ENCODE measurements at places on chromosomes 2 and 18.

DNA sequence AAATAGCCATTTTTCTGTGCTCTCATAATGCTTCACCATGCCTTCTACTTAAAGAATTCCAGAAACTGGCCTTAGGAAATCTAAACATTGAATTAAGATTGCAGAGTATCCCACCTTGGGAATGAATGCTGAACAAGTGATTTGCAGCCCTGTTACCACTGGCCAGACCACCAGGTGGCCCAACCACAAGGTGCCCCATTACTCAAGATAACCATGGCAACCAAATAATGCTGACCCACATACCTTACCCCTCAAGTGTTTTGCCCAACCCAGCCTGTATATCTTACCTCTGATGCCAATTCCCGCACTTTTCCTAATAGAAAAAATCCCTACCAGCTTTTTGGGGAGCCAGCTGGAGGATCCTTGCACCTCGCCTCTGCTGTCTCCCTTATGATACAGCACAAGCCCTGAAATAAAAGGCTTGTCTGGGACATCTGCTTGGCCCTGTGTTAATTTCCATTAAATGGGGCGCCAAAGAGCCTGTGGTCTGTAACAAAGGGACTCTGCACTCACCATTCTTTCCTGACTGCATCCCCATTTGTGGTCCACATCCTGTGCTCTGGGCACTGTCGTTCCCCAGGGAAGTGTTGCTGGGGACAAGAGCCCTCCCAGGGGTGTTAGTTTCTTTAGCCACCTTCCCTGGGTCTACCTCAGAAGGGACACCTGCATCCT, 17.3 kb upstream of the KCNF1 start:
- no peak for DNase-seq

DNA sequence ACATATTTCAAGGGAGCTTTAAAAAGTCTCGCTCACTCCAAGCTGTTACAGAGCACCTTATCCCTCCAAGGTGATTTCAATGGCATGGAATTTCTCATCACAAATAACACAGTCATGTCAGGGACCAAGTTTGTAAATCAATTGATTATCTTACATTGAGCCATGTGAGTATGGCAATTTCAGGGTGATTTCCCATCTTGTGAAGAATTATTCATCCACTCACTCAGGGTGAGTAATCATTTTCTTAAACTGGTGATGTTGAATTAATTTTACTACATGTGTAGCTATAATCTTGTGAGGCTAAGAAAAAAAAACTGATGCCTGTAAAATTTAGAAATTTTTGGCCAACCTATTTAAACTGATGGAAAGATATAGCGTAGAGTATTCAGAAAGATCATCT, 3.3 kb upstream of the ABCA12 start:
- DNase-seq = no peak

- DNase-seq = peak; percentile 96
Observed at GRCh38 chr2:1854729-1855547, 110.6 kb upstream of the PXDN start.

GRCh38 chr2:109427661-109428091, 186.1 kb downstream of the SEPTIN10 start:
- no peak for DNase-seq

DNA sequence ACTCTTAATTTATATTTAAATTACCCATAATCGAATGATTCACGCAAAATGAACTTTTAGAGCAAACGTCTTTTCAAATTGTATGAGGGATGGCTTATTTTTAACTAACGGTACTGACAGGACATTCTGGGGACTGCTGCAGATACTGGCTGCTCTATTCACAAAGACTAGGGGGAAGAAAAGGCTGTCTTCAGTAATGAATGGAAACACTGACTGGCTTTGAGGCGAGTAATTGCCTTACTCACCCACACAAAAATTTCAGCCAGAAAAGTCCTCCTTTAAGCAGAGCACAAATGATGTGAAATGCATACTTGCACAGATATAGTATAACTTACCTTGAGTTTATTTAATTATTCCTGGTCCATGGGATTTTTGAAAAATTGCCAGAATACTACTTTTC, 852.6 kb downstream of the DPP10 start:
- no peak for DNase-seq

DNA sequence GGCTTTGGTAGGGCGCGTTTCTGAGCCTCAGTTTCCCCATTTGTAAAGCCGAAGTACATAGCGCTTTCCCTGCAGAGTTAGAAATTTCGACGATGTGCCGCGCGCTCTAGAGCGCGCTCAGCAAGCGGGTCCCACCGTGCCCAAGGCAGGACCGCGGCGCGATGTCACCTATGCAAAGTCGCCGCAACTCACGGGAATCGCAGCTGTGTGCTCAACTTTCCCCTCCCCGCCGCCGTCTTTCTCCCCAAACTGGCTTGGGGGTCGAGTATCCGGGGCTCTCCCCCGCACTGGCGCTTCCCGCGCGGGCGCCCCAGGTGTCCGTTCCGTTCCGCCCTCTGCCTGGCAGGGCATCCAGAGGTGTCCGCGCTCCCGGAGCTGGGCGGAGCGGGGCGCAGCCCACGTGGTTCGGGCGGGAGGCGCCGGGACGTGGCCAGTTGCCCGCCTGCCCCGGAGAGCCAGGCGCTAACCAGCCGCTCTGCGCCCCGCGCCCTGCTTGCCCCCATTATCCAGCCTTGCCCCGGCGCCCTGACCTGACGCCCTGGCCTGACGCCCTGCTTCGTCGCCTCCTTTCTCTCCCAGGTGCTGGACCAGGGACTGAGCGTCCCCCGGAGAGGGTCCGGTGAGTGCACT, at the start of gene MLPH:
MLPH (plus strand) TSS at position 433 of the 630 bp plus-strand sequence. CDS start 6,176 bp downstream, outside the sequence.
- no peak for DNase-seq

DNA sequence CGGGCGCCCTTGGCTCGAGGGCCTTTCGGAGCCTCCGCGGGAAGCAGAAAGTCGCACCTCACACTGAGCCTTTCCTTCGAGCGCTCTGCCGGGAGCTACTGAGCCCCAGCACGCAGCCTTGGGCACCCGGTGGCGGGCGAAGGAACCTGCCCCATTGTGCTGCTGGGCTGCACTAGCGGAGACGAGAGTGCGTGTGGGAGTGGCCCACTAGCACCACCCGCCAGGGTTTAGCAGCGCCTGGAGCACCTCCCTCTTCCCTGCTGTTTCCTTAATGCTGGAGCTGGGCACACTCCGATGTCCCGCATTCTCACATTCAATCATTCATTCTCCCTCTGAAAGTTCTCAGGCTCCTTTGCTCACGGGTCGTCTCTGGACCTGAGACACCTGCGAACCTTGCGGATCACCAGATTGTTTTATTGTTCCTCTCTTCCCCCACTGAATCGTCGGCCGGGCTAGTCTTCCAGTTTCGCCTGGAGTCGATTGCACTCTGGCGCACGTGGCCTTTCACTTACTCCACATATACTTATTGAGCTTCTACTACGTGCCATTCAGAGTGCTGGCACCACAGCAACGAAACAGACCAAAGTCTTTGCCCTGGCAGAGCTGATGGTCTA, 8.5 kb upstream of the PAX3 start:
- peak; percentile 67 for DNase-seq

GRCh38 chr2:66827851-66828250, 392.9 kb downstream of the MEIS1 start:
- DNase-seq = no peak

GRCh38 chr18:7576685-7577084, 9.6 kb downstream of the PTPRM start:
- no peak for DNase-seq

- no peak for DNase-seq
Observed at GRCh38 chr2:48438266-48438665, 91.7 kb upstream of the STON1 start.

- peak; percentile 58 for DNase-seq
Observed at GRCh38 chr2:172200495-172201085, 97.9 kb upstream of the DLX2 start.

GRCh38 chr2:211349031-211349430, 792.6 kb downstream of the CPS1 start:
- DNase-seq = no peak

All from NCI-H82 (cell line).